ENCODE measurements at places on chromosomes 6 and 20. TPM values are rescaled to one million over a fixed set of nuclear protein-coding genes. Genes with fewer than 3 reads are reported as not detected.

The SLC17A3 gene
- not detected for total RNA-seq

The PREX1 gene
- 6.1 TPM for total RNA-seq

The ZDHHC14 gene
- total RNA-seq = 5.6 TPM

The CCM2L gene
- 52.6 TPM for total RNA-seq

The EDN1 gene
- total RNA-seq = 0.49 TPM

DNA sequence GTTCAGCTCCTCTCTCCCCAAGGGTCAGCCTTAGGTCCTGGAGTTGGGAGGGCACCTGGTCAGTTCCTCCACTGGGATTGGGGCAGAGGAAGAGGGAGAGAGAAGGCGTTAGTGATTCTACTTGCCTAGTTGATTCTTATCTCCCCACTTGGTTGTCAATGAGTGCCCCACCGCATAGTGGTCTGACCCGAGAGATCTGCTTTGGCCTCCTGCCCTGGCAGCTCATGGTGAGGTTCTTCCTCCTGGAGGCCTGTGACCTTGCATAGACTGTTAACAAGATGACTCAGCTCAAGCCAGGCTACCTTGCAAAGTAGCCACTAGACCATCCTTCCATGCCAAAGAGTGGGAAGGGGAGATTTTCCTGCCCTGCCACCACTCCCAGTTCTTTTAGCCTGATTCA lies 160.6 kb downstream of the TMEM200A start:
- no peak for DNase-seq

DNA sequence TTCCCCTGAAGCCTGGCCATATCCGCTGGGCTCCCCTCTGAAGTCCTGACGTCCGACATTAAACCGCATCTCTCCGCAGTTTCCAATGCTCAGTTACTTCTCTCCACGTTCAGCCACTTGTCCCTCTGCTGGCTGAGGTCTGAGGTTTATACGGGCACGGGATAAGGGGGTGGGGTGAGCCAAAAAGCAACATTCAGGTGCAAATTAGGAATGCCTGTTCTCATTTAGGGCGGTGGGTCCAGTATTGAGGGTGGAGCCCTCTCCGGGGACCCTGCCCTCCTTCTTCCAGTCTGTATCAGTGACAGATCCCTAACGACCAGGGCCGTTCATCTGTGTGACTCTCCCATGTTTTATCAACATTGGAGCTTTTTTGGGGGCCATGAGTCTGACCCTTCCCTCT lies 1454.4 kb downstream of the HACE1 start:
- no peak for DNase-seq

DNA sequence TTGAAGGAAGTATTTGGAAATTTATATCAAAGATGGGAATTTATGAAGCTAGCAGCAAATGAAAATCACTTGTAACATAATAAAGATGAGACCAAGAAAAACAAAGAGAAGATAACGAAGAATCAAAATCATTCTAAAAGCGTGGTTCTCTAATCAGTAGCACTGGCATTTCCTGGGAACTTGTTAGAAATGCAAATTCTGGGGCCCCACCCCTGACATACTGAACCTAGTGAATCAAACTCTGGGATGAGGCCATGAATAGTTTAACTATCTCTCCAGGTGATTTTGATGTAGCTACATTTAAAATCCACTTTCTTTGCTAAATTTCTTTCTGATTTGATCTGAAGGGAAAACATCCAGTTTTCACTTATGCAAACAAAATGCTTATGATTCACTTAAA lies 1075.6 kb downstream of the HACE1 start:
- no peak for DNase-seq

- DNase-seq = no peak
Measured at GRCh38 chr6:96631248-96631647, 68.3 kb downstream of the FHL5 start.

DNA sequence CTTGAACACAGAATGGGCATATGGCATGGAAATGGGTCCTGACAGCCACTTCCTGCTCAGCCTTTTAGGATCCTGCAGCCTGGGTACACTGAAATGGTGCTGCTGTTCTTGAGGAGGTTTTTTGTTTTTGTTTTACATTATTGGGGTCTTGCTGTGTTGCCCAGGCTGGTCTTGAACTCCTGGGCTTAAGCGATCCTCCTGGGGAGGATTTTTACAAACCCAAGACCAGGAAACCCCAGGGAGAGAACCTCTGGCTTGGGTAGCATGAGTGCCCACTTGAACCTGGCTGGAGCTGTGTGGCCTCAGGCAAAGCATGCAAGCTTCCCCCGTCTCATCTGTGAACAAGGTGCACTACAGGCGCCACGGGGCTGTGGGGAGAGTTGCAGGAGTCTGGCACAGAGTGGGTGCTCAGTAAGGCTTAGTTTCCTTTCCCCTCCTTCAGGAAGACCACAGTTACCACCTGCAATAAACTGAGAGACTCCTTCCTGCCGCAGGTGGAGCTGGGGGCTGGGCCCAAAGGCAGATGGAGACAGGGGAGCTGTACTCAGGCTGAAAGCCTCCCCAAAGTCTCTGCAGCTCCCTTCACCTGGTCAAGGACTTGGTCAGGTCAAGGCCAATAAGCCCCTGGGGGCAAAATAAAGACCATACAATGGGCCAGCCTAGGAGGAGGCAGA lies 1.8 kb downstream of the SLA2 start:
- no peak for DNase-seq

DNA sequence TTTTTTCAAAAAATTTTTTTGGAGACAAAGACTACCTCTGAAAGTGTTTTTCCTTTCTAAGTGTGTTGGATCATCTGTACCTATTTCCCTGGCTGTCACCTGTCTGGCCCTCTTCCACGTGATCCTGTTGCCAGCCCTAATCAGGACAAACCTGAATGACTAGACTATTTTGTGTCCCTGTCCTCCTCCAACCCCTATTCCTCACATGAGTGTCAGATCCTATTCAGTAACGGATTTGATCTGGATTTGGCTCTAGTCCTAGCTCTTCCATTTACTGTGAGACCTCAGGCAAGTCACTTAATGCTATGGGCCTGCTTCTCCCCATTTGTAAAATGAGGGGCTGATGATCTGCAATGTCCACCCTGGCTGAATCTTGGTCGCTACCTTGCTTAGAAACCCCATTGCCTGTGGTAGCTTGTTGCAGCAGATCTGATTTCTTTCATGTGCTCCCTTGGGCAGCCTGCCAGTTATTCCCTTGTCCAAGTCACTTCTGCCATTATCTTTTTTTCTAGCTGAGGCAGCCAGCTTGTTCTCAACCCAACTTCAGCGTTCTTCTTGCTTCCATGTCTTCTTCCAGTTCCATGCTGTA lies 4.8 kb downstream of the PHF20 start:
- DNase-seq = peak; percentile 68

DNA sequence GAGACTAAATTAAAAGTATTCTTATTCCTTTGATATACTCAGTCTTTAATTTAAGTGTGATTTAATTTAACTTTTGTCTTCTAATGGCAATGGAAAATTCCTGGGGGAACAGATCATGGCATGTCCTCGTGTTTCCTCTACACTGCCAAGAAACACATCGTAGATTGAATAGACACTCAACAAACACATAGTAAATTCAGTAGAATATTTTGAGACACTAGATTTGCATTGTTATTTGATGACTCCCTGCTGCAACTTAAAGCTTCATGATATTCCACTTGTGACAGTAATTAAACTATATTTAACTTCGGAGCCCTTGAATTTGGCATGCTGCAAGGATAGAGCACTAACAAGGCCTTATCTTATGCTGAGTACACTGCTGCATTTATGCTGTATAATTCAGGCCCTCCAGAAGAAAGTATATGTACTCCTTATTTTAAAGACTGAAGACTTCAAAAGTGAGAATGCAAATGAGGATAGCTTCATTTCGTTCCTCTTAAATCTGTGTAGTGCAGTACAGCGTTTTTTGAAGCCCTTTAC lies 84.3 kb downstream of the GRM1 start:
- no peak for DNase-seq

GRCh38 chr6:158868890-158869825 lies 50.0 kb upstream of the EZR start:
- peak; percentile 67 for DNase-seq

DNA sequence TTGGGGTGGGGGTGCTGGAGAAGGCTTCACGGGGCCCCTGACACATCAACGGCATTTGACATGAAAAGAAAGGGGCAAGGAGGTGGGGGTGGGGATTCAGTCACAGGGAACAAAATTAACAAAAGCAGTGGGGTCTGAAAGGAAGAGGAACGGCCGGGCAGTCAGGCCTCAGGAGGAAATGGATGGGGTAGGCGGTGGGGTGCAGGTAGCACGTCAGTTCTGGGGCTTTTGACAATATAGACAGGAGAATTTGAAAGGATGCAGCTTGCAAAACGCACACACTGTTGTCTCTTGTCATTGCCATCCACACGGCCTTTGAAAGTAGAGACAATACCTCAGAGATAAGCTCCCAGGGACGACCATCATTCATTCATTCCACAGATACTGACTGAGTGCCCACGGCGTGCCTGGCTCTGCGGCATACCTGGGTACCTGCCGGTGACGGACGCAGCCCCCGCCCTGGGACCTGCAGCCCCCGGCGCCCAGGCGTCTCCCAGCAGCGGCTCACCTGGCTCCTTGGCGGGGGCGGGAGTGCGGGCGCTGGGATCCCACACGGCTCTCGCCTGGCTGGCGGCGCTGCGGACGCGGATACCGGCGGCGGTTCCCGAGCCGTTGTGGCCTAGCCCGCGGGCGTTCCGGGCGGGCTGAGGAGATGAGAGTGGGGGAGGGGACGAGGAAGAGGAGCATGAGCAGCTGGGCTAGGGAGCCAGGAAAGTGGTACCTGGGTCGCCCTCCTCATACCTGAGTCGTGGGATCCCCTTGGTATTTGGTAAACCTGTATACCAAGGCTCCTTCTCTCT lies at the start of gene SLC26A8:
SLC26A8 (minus strand) TSS at position 646 of the 800 bp plus-strand sequence. CDS start 4,934 bp downstream, outside the sequence.
- peak; percentile 43 for DNase-seq

GRCh38 chr6:42693725-42694323 lies 28.6 kb downstream of the PRPH2 start:
- DNase-seq = no peak

GRCh38 chr20:62215991-62216635 lies 4.0 kb downstream of the HRH3 start:
- no peak for DNase-seq

GRCh38 chr6:116218172-116218633 lies 35.7 kb downstream of the TSPYL4 start:
- peak; percentile 41 for DNase-seq

- DNase-seq = no peak
Measured at GRCh38 chr6:37602346-37602745, 95.3 kb downstream of the MDGA1 start.

GRCh38 chr6:74091136-74091793 lies 395.3 kb downstream of the CD109 start:
- peak; percentile 7 for DNase-seq

GRCh38 chr6:160079686-160080043 lies 42.0 kb upstream of the SLC22A1 start:
- no peak for DNase-seq
